Foreskin melanocyte (primary cell): ENCODE measurements at places on chromosomes 11 and 22.

DNA sequence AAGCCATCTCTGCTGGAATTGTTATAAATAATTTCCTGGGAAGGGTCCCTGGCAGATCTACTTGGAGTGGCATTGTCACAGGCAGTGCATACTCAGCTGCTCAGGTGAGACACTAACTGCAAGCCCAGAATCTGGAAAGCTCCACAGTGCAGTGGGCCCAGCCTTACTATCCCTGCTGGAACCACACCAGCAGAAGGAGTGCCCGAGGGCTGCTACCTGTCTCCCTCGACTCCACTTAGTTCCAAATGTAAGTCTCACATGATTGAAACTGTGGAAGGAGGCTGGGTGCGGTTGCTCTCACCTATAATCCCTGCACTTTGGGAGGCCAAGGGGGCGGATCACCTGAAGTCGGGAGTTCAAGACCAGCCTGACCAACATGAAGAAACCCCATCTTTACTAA is 14.3 kb upstream of the SYVN1 start:
- no peak for DNase-seq

DNA sequence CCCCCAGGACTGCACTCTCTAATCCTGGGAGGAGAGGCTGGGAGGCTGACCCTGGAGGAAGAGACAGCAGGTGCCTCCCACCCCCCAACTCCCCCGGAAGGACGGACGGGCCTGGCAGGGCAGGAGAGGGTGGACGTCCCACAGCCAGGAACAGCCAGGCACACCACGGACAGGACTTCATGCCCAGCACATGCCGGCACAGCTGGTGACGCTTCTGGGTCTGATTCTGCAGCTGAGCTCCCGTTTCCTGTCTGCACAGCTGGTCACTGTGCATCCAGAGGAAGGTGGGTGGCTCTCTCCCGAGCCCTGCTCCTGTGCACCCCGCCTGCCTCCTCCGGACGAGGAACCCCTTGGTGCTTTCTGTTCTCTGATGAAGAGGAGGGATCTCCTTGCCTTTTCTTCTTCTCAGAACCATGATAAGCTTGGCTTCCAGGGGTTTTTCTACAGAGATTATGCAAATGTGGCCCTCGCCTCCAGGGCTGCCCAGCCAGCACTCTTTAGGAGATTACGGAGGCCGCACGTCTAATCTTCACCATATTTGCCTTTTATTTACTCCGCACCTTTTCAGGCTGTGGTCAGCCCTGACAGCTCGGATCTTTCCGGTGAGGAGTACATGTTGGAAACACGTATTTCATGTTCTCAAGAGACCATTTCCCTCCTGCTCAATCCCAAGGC is 1295.8 kb downstream of the BRD1 start:
- no peak for DNase-seq

GRCh38 chr11:60064111-60064510 is 7.6 kb downstream of the MS4A3 start:
- DNase-seq = no peak

- no peak for DNase-seq
These were observed 26.5 kb upstream of the WNT7B start for GRCh38 chr22:46003271-46004091.

DNA sequence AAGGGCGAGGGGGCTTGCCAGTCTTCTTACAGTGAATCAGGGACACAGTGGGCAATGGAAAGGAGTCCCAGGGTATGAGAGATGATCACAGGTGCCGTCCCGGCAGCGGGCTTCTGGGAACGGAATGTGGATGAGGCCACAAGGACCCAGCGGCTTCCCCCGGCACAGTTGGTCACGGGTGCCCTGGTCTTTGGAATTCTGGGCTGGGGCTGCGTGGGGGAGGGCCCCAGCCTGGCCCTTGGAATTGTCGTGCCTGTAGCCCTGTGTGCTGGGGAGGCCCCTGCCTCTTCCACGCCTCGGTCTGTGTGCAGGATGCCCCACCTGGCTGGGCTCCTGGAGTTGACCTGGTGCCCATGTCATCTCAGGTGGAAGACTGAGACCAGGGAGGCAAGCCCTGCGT is 76.6 kb downstream of the FBLN1 start:
- no peak for DNase-seq

DNA sequence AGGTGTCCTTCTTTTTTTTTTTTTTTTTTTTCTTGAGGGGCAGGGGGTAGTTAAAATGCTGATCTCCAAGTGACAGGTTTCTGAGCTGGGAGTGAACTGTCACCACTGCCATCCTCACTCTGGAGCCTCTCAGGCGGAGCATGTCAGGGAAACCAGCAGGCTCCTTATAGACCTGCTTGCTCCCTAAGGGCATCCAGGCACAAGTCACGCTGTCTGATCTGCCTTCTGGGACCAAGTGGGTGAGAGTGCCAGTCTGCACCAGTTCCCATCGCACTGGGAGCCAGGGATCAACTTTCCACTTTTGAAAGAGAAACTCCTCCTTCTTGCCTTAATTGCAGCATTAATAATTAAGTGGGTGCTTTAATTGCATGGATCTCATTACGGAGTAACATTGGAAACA is 537.9 kb upstream of the CADM1 start:
- no peak for DNase-seq

GRCh38 chr22:23773483-23774113 is 949 bp downstream of the MMP11 start:
- no peak for DNase-seq

GRCh38 chr11:23536907-23537306 is 676.6 kb upstream of the CCDC179 start:
- no peak for DNase-seq

GRCh38 chr11:55726715-55727324 is 46.4 kb upstream of the OR5D13 start:
- DNase-seq = no peak

GRCh38 chr22:37256075-37256726 is 12.1 kb upstream of the RAC2 start:
- no peak for DNase-seq

DNA sequence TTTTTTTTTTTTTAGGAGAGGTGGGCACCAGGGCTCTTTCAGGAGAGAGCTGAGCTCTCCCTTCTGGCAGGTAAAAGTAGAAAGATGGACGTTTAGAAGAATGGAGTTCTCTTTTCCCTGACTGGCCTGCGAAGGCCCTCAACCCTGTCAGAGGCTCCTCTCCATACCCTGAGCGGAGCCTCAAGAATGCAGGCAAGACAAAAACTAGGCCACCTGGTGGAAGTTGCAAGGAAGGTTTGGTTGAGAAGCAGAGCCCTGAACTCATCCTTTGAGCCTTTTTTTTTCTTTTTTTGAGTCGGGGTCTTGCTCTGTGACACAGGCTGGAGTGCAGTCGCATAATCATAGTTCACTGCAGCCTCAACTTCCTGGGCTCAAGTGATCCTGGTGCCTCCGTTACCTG is 1.4 kb downstream of the OTOG start:
- DNase-seq = no peak

DNA sequence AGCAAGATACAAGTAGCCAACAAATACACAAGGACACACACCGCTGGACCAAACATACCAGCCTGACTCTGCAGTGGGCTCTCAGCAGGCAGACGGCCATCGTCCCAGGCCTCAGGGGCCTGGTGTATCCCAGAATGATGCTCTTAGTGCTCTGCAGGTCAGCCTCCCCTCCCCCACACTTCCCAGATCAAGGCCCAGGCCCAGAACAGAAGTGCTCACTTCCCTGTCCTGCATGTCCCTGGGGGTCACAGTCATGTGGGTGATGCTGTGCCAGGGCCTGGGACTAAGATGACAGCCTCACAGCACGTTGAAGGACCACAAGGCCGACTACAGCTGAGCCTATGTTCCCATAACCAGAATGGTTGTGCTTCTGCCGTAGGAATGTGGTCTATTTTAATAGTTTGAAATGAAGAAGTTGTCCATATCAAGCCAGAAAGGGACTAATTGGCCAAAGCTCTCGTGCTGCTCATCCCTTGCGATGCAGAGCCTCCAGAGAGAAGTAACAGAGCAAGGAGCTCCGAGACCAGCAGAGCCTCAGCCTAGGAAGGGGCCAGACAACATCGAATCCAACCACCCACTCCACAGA is 48.6 kb downstream of the GAB4 start:
- no peak for DNase-seq

- DNase-seq = no peak
These were observed 63.8 kb downstream of the TRIM29 start for GRCh38 chr11:120074076-120074475.

DNA sequence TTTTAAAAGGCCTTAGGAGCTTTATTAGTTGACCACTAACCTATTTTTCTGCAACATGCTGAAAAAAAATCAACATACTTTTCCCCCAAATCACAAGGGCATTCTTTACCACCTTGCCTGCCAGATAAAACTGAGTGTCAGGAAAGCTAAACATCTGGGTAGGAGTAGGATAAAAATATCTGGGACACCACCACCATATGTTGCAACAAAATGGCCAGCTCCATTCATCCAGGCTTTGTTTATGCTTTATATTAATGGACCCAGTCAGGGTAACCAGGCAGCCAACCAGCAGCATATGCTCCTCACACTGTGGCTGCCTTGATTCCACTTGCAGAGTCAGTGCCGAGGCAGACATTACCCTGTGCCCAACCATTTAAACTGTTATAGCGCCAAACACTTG is 1024.5 kb downstream of the LRRC4C start:
- no peak for DNase-seq

- DNase-seq = no peak
These were observed 6.4 kb downstream of the STARD10 start for GRCh38 chr11:72787216-72788104.

DNA sequence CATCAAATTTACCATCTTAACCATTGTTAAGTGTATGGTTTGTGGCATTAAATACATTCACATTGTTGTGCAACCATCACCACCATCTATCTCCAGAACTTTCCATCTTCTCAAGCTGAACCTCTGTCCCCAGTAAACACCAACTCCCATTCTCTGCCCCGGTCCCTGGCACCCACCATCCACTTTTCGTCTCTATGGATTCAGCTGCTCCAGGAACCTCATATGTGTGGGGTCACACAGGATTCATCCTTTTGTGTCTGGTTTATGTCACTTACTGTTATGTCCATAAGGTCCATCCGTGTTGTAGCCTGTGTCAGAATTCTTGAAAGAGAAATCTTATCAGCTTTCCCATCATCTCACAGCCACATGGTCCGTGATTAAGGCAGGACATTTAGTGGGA is 16.3 kb downstream of the TSPAN32 start:
- DNase-seq = no peak

- DNase-seq = no peak
These were observed 34.7 kb downstream of the ATG16L2 start for GRCh38 chr11:72848846-72849466.
